Globus pallidus (tissue), 1 donor: ENCODE measurements at places on chromosomes 1 and 21.

GRCh38 chr1:209805875-209806760, at the start of gene IRF6:
Gene IRF6 (minus strand): TSS chr1:209806142. CDS start chr1:209801413, 4,729 bp downstream.
- DNase-seq: no peak

GRCh38 chr1:64229307-64229706, 25.9 kb downstream of the UBE2U start:
- DNase-seq: no peak

- DNase-seq: no peak
These were observed 77.6 kb downstream of the DDR2 start for GRCh38 chr1:162709870-162710269.

DNA sequence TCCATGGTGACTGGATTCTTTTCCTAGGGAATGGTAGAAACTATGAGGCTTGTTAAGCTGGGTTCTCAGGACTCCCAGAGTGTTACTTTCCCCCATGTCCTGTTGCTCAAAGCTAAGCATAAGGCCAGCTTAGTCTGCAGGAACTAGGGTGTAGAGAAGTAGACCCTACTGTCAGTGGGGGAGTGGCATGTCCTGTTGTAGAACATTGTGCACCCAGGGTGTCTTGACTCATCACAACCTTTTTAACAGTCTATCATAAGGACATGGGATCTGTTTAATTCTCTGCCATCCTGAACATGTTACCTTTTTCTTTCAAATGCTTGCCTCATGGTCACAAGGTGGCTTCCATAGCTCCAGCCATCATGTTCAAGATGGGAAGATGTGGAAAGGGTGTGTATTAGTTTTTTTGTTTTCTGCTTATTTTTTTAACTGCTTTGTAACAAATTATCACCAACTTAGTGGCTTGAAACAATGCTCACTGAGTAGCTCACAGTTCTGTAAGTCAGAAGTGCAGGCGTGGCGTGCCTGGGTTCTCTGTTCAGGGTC, 17.4 kb downstream of the OBSCN start:
- no peak for DNase-seq

DNA sequence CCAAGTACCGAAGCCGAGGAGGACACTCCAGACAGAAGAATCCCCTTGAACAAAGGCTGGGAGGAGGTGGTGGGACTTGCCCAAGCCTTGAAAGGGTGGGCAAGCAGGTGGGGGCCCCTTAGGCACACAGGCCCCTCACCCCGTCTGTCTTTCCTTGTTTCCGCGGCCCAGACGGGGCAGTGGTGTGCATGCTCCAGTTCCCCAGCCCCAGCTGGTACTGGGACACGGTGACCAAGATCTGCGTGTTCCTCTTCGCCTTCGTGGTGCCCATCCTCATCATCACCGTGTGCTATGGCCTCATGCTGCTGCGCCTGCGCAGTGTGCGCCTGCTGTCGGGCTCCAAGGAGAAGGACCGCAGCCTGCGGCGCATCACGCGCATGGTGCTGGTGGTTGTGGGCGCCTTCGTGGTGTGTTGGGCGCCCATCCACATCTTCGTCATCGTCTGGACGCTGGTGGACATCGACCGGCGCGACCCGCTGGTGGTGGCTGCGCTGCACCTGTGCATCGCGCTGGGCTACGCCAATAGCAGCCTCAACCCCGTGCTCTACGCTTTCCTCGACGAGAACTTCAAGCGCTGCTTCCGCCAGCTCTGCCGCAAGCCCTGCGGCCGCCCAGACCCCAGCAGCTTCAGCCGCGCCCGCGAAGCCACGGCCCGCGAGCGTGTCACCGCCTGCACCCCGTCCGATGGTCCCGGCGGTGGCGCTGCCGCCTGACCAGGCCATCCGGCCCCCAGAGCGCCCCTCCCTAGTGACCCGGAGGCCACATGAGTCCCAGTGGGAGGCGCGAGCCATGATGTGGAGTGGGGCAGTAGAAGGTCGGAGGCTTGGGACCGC, 50.8 kb downstream of the OPRD1 start:
- no peak for DNase-seq
